Activated effector memory CD4-positive, alpha-beta T cell treated with anti-CD3 and anti-CD28 coated beads, Interleukin-2, amount 50 U/mL, for 16 hours (primary cell): ENCODE measurements at places on chromosomes 4 and X.

- no peak for DNase-seq
These were observed 19.4 kb upstream of the RAB40A start for GRCh38 chrX:103538728-103539127.

DNA sequence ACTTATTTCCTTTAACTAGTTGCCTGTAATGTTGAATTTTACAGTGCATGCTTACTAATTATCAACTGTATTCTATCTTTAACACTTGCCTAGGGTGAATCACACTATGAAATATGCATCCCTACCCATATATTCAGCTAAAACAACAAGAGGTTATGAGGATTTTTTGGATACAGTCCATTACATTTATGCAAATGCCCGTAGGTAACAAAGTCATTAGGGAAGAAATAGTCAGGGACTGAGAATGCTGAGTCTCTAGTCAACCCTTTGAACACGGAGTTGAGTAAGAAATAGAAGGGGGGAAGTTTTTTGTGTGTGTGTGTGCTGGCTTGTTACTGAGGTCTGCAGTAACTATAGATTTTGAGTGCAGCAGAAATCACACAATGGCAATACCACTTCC lies 26.1 kb upstream of the CBLL2 start:
- DNase-seq, result no peak

DNA sequence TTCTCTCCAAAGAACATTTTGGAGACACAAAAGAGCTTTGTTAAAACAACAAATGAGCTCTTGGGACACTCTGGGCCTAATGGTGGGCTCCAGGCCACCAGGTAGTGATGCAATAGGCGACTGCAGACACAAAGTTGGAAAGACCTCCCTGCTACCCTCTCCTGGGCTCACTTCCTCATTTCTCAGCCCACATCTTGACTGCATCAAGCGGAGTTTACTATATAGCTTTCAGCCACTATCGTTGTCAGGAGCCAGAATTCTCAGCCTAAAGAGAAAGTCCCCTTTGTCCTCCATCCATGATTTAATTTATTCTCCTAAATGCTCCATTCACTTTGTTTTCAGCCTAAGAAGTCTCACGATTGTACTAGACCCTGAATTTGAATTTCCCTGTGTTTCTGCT lies 114.9 kb downstream of the EFHC2 start:
- no peak for DNase-seq

GRCh38 chr4:54058171-54058570 lies 6.2 kb downstream of the CHIC2 start:
- DNase-seq, result no peak

DNA sequence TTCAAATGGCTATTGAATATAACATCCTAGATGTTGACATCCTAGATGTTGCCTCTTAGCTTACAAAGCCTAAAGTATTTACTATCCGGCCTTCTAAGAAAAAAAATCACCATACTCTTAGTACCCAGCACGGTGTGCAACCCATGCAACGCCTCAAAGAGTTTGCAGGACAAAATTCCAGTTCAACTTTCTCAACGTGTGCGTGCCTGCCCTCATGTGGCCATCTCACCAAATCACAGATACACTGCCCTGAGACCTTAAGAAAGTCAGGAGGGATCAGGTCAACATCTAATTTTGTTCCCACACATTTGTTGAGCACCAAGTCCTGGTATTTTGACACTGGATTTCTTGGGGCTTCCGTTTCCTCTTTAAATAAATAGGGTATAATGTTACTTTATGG lies 68.3 kb downstream of the CRMP1 start:
- DNase-seq, result no peak

GRCh38 chr4:189124791-189125190 lies 815.9 kb upstream of the FRG1 start:
- DNase-seq, result no peak

- DNase-seq, result peak; percentile 84
These were observed 5.7 kb downstream of the SH3BP2 start for GRCh38 chr4:2798399-2799223.

DNA sequence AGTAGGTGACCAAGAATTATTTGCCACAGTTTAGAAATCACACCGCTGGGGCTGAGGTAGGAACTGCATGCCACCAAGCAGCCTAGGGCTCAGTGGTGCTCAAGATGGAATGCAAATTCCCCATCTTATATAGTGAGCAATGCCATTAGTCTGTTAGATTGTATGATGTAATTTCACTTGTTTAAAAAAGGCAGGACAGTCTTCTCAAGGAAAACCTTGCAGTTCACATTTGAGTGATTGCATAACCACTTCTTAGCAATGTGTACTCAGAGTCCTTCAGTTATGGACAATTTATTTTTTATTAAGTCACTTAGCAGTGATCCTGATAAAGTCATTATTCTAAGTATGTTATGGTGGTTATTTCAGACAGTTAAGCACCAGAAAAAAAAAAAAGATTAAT lies 142.9 kb upstream of the SFRP2 start:
- no peak for DNase-seq

GRCh38 chr4:138891631-138892031 lies 124.0 kb upstream of the NOCT start:
- no peak for DNase-seq

DNA sequence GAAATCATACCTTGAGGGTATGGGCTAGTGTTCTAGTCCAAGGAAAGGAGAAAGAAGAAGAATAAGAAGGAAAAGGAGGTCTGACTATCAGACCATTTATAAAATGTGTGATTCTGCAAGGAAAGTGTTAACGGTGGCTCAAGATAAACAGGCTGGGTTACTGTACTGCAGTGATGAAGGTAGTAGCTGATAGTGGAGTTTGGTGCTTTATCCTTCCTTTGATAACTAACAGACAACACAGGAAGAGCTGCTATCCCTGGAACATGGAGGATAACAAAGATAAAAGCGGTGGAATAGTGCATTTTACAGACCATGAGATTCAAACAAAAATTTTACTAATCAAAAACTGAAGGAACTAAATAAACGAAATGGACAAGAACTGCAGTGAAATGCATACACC lies 2.6 kb downstream of the UNC5C start:
- no peak for DNase-seq

GRCh38 chr4:54764476-54764875 lies 106.7 kb downstream of the KIT start:
- DNase-seq, result no peak

- DNase-seq, result no peak
These were observed 86.1 kb downstream of the FMR1NB start for GRCh38 chrX:148067285-148067684.

DNA sequence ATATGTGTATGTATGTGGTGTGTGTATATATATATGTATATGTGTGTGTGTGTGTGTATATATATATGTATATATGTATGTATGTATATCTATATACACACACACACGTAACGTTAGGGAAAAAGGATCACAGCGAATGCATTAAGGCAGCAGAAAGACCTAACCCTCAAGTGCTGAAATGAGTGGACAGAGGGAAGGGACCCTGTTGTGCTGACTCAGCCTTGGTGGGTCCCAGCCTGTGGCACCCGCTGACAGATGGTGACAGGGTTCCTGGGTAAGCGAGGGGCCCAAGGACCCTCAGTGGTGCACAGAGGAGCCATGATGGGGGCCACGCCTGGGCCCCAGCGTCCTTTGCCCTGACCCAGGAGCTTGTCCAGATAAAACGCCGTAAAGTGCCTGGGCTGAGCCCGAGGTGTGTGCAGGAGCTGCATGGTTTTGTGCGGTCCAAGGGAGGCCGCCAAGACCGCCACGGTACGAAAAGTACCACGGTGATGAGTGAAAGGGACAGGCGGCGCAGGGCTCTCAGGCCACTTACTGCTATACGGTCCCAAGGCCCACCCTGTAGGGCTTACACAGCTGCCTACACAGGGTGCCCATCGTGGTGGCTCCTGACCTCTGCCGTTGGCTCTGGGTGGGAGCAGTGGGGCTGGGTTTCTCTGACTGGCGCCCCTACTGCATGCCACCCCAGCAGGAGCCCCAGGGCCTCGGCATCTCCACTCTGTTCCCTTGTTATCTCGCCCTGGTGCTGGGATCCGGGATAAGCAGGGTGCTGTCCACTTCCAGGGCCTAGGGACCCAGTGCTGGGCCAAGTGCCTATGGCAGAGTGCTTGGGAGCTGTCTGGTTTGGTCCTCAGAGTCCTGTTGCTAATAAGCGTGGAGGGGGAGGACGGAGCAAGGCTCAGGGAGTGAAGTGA lies 10.0 kb downstream of the SH3BP2 start:
- DNase-seq, result peak; percentile 43

GRCh38 chr4:128942607-128943006 lies 133.1 kb downstream of the JADE1 start:
- no peak for DNase-seq

DNA sequence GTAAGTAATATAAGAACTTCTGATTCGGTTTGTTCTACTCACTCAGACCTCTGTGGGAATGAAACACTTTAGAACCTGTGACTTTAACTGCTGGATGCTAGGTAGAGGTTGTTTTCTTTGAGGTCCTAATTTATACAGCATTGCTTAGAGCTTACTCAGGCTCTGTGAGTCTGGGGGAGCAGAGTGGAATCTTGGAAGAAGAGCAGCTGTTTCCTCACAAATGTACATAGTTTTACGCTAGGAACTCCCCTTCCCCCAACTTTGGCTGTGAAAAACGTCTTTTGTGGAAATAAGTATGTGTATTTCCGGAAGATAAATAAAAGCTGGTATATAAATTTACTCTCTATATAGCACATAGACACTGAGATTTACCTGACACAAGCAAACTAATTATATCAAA lies 141.4 kb downstream of the NAA11 start:
- DNase-seq, result no peak

- peak; percentile 72 for DNase-seq
These were observed 93.3 kb downstream of the ANXA3 start for GRCh38 chr4:78644744-78645330.

DNA sequence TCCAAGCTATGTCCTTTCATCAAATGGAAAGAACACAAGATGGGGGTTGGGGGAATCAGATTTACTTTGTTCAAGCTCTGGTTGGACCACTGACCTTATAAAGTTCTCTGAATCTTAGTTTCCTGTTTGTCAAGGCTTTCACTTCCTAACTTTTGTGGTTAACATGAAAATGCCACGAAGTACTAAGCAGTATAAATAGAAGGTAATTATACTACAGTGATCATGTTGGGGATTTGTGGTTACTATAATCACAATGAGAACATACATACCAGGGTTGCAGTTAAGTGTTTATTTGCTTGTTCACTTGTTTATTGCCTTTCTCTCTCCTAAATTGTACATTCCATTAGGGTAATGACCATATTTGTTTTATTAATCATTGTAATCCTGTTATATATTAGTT lies 53.2 kb downstream of the SPRY1 start:
- DNase-seq, result no peak

DNA sequence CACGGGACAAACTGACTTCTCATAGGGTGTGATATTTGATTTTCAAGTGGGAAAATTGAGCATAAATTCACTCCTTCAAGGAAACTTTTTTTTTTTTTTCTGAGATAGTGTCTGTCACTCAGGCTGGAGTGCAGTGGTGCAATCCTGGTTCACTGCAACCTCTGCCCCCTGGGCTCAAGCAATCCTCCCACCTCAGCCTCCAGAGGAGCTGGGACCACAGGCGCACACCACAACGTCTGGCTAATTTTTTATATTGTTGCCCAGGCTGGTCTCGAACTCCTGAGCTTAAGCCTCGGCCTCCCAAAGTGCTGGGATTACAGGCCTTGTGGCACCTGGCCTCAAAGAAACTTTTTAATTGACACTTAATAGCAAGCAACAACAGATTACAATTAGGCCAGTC lies 13.8 kb downstream of the CLDN34 start:
- no peak for DNase-seq

DNA sequence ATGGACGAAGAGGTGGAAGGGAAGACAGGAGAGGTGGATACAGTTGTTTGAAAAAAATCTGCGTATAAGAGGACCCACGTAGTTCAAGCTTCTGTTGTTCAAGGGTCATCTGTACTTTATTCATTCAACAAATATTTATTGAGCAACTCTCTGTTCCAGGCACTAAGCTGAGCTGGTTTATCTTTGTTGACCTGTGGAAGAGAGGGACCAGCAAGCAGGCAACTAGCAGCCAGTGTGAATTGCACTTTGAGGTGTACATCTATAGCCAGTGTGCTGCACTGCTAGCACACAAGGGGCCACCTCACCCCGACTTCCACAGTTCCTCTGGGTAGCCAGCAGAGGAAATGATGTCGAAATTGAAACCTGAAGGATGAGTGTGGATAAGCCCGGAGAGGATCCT lies 191.4 kb downstream of the SOWAHB start:
- no peak for DNase-seq

DNA sequence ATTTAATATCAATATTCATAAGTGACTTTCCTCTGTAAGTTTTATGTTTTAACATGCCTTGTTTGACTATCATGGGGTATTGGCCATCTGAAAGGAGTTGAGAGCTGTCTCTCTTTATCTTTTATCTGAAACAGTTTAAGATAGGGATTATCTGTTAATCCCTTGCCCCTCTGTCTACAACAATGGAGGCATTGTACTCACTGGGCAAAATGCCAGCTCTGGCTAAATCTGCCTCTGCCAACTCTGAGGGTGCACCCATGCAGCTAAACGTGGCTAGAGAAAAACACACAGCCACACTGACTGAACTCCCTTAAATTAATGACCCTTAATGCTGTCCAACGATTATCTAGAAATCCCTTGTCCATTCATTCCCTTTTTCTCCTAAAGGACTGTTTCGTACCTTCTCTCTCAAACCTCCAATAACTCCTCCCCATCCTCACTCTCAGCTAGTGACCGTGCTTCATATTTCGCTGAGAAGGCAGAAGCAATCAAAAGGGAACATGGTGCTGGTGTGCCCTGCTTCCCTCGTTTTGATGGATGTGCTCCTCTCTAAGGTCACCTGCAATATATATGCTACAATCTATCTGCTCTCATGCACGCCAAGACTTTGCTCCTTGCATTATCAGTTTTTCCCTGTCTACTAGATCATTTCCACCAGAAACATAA lies 10.3 kb downstream of the PHKA2 start:
- DNase-seq, result no peak

GRCh38 chrX:23811108-23811651 lies 28.2 kb downstream of the SAT1 start:
- DNase-seq, result no peak

DNA sequence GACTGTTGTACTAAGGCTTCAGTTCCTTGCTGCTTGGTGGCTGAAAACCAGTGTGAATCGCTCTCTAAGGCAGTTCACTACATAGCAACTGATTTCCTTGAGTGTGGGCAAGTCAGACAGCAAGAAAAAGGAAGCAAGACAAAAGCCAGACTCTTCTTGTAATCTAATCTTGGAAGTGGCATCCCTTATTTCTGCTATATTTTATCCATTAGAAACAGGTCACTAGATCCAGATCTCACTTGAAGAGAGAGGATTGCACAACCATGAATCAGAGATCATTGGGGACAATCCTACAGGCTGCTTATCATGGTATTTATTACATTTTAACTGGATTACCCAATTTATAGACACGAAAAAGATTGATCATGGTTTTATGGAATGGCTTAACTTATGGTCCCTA lies 684.5 kb downstream of the GRID2 start:
- no peak for DNase-seq
